ENCODE measurements at places on chromosomes 16 and 17.
A peak's percentile ranks its signal among the peaks of the same experiment; 100 is the strongest.

GRCh38 chr17:49931416-49932137 is 37.4 kb upstream of the DLX4 start:
- no peak for DNase-seq

GRCh38 chr17:44794851-44795413 is 35.2 kb downstream of the GJC1 start:
- no peak for DNase-seq

- peak; percentile 65 for DNase-seq
Observed at GRCh38 chr16:85556456-85557082, 56.6 kb upstream of the GSE1 start.

DNA sequence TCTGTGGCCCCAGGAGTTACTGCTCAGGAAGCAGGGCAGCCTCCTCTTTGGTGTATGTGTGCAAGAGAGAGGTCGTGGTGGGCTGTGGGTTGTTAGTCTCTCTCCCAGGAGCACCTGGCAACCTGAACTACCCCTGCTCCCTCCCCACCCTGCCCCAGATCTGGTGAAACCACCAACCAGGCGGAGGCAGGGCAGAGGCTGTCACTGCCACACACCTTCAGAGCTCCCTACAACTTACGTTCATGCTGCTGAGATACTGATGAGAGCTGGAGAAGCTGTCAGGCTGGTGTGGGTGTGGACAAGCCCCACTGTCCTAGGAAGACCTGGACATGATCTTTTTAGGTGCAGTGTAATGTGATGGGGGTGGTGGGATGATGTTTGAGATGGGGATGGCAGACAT is 24.3 kb downstream of the GOSR2 start:
- DNase-seq = no peak

GRCh38 chr17:71184716-71185115 is 936.1 kb upstream of the SOX9 start:
- DNase-seq = no peak

- DNase-seq = no peak
Observed at GRCh38 chr17:50959341-50959740, 93.2 kb upstream of the TOB1 start.

- DNase-seq = peak; percentile 77
Observed at GRCh38 chr17:45432405-45433158, at the start of gene ARHGAP27. ARHGAP27 (minus strand) TSS chr17:45432870; CDS start chr17:45430279, 2,591 bp downstream.

DNA sequence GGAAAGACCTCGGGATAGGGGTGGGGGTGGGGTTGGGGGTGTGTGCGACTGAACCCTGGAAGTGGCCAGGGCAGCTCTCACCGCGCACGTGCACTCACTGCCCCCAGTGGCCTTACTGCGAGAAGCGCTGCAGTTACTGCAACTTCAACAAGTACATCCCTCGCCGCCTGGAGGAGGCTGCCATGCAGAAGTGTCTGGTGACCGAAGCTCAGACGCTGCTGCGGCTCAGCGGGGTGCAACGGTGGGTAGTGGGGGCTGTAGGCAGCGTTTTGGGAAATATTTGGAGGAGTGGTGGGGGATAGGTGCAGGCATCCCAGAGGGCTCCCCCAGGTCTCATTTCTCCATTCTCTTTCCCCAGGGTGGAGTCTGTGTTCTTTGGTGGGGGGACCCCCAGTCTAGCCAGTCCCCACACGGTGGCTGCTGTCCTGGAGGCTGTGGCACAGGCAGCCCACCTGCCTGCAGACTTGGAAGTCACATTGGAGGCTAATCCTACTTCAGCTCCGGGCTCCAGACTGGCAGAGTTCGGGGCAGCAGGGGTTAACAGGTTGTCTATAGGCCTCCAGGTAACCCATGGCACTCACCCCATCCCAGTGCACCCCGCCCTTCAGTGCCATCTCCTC is 972 bp downstream of the RSAD1 start:
- DNase-seq = peak; percentile 82

DNA sequence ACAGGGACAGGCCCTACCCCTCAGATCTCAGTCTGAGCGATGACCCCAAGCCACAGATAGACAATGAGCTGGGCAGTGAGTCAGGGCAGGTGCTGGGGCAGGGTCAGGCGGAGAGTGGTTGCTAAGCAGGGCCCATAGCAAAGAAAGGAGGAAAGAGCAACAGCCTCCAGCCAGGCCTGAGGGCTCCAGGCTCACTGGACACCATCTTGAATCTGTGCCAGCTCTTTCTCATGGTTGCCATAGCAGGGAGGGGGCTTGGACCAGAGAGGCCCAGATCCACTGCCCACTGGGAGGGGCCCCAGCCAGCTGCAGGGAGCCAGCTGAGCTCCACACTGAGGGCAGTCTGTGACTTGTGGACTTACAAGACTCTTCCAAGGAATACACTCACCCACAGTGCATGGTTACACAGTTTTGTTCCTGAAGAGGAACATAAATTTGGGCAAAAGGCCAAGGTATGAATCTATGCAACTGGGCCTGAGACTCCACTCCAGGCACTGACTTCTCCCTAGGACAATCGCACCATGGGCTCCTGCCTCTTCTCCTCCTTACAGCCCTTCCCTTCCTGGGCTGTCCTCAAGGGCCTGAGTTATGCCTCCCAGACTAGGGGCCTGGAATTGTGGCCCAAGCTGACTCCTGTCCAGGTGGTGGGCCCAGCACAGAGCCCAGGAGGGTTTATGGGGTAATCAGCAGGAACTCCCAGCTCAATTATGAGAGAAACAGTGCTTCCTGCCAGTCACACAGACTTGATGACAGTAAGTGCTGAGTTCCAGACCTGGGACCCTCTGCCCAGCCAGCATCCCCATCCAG is 59.9 kb downstream of the BEAN1 start:
- DNase-seq = peak; percentile 43

- DNase-seq = no peak
Observed at GRCh38 chr17:59107306-59107670, 608 bp upstream of the TRIM37 start.

GRCh38 chr16:79452671-79453070 is 147.9 kb downstream of the MAF start:
- DNase-seq = no peak

GRCh38 chr17:9285602-9286427 is 264.5 kb downstream of the NTN1 start:
- no peak for DNase-seq

GRCh38 chr16:67860589-67861398 is 12.1 kb upstream of the EDC4 start:
- DNase-seq = no peak

DNA sequence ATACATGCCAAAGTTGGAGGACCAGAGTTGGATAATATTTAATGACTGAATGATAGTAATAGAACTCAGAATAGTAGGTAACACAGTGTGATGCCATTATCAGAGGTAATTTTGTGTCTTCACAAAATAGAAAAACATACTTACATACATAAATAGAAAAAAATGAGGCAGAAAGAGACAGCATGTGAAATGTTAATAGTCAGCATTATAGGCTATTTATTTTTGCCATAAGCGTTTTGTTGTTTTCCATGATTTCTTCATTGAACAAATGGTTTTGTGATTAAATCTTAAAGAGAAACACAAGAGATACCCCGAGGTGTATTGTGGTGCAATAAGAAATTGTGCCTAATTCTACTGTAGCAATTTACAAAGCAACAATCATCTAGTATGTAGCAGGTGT is 626.3 kb downstream of the KCNJ2 start:
- DNase-seq = no peak

GRCh38 chr16:52758473-52758855 is 211.5 kb upstream of the TOX3 start:
- DNase-seq = no peak

- DNase-seq = no peak
Observed at GRCh38 chr17:4972752-4973151, 5.1 kb upstream of the SPAG7 start.

- no peak for DNase-seq
Observed at GRCh38 chr16:72198771-72199201, 26.8 kb upstream of the PMFBP1 start.

DNA sequence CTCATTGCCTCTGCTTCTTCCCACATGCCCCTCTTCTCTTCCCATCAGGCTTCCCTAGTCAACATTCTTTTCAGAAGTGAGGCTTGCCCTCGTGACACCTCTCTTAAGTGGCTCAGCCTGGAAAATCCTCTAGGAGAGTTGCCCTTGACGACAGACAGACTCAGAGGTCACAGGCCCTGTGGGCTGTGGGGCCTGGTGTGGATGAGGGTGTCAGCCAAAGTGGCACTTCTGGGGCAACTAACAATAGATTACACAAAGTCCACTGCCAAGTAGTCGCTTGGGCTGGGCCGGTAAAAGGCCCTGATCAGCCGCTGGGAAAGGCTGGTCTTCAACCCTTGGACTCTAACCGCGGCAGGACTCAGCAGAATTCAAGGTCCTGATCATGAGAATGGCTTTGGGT is 33.7 kb upstream of the METTL16 start:
- DNase-seq = no peak

DNA sequence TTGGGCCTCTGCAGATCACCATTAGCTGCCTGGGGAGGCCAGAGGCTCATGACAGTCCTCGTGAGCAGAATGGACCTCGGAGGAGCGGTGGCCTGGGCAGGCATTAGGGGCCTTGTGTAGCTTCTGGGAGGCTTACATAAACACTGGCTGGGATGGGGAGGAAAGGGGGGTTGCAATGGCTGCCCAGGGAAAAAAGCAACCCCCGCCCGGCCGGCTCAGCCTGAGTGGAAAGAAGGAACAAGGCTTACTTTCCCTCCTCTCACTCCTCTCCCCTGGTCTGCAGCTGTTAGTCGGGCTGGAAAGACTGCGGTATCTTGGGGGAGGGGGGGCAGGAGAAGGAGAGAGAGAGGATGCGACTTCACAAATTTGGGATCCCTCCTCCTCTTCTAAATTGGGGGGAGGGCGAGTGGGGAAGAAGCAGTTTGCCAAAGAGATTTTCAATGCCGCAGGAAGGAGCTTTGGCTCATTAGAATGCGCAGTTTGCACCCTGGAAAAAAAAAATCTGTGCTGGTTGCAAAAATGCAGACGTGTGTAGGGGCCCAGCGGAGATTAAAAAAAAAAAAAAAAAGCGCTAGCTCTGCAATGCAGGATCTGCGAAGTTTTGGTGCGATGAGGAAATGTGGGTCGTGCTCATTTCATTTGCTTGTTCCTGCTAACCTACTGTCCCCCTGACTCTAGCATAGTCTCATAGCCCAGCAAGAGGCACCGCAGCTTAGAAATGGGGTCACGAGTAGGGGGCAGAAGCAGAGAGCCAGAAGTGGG is 6.6 kb upstream of the NR1D1 start:
- no peak for DNase-seq

DNA sequence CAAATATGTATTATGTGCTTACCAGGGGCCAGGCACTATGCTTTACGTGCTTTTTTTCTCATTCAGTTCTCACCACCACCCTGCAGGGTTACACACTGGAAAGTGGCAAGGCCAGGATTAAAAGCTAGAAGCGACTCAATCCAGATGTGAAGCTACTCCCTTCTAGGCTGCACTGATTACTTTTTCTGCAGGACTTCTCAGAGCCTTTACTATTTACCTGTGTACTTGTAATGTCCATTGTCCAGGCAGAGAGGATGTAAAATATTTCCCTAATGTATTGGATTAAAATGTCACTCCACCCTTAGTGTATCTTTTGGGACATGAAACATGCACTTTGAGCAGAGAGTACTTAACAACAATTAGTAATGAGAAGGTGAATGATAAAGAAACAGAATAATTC is 287.5 kb upstream of the EEF2KMT start:
- no peak for DNase-seq

DNA sequence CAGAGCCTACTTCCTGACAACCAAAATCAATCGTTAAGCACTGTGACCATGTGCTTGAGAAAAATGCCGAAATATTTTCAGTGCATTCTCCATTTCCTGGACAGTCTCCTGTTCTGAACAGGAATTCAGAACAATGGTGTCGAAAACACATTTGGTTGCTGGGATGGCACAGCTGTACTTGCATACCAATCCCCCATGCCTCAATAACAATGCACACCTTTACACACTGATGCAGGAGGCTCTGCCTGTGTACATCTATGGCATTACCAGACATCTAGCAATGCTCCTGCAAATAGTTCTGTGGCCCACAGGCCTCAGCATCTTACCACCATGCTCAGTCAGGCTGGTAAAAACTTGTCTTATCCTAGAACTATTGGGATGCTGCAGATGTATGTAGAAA is 6.2 kb downstream of the CHTF8 start:
- DNase-seq = no peak

DNA sequence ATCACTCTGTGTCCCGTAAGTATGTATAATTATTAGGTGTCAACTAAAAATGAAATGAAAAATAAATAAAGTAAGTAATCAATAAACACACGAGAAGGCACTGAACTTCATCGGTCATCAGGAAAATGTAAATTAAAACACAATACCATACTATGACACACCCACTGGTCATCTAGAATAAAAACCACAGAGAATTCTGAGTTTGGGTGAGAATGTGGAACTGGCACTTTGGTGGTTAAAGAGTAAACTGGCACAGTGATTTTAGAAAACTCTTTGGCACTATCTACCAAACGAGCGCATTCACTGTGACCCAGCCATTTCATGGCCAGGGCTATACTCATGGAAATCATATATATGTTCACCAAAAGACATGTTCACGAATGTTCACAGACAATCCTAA is 98.2 kb downstream of the HS3ST3A1 start:
- DNase-seq = no peak

DNA sequence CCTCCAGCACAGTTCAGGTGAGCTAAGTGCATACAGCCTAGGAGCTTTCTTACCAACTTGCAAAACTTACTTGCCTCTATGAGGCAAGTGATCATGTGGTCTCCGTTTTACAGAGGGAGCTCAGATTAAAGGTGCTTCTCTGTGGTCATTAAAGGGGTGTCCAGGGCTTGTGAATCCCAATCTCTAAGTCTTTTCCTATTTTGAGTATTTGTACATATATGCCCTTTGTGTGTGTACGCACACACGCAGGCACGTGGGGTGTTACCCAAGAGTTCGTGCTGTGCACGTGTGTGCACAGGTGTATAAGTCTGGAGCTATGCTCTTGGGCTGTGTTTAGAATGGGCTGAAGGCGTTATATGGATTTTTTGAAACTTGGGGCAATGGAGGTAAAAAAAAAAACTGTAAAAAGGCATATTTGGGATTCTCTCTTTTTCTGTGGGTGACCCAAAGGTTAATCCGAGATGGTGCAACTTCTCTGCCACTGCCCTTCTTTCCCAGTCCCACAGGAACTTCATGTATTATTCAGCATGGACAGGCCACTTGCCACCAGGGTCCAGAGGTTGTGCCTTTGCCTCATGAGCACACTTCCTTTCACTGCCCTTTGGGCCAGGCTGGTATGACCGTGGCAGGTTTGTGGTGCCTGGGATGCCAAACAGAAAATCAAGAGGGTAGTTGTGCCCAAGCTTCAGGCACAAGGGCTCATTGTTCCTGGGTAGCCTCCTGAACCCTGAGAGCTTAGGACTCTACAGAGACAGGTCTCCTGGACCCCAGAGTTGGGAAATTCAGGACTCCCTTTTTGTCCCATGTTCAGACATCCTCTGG is 1.5 kb downstream of the ABCC3 start:
- DNase-seq = no peak

DNA sequence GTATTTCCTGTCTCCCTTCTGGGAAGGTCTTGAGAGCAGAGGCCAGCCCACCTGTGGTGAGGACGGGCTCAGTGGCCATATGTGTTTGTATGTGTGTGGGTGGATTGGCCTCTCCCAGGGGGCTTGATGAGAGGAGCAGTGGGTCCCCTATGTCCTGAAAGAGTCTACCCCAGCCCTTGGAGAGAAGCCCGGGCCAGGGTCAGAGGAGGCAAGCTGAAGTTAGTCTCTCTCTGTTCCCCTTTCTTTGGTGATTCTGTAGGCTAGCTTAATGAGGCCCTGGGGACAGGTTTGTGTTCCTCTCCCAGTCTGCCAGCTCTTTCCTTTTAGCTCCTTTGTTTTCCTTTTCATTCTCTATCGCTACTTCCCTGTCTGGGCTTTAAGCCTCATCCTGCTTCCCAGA is 23.8 kb upstream of the NFATC3 start:
- DNase-seq = no peak
